LoVo (cell line): ENCODE measurements at places on chromosomes 5 and 9.

DNA sequence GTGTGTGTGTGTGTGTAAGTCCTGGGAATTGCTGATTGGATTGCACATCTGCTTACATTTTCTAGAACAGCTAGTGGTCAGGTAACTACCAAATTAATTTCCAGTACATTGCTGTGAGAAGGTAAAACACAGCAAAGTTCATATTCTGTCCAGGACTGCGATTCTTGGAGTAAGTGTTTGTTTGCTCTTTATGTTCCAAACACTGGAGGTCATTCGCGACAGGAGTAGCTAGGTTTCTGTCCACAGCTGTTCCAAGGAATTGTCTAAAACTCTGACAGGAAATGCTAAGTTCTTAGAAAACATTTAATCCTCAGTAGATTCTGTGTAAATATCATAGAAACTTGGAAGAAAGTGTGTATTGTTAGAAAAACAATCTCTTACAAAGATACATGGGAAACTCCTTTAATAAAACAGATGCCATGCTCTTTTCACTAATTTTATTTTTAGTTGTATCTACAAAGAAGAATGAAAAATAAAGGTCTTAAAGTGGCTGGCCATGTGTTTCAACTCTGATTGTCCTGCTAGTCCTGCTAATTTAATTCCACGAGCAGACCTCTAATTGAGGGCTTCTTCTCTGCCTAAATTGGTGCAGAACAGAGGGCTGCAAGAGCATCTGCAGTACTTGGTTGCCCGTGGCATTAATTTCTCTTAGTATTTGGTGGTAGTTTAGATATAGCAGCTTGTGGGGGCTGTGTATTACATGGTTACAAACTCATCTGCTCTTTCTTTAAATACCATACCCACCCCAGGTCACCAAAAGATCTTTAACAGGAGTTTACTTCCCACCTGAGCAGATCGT is 464.5 kb downstream of the RASEF start:
- no peak for DNase-seq

GRCh38 chr5:17951392-17952169 is 317.3 kb downstream of the TAF11L14 start:
- peak; percentile 15 for DNase-seq

DNA sequence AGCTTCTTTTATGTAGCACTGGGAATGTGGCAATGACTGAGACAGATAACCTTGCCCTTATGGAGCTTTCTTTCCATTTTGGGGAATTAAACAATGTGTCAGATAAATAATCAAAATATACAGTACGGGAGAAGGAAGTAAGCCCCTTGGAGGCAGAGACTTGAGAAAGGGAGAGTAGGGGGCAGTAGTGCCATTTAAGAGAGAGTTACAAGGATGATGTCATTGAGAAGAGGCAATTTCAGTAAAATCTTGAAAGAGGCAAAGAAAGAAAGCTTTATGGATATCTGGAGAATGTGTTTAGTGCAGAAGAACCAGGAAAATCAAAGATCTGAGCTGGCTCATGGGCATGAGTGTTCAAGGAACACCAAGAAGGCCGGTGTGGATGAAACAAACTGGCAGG is 77.3 kb downstream of the KCTD16 start:
- no peak for DNase-seq

DNA sequence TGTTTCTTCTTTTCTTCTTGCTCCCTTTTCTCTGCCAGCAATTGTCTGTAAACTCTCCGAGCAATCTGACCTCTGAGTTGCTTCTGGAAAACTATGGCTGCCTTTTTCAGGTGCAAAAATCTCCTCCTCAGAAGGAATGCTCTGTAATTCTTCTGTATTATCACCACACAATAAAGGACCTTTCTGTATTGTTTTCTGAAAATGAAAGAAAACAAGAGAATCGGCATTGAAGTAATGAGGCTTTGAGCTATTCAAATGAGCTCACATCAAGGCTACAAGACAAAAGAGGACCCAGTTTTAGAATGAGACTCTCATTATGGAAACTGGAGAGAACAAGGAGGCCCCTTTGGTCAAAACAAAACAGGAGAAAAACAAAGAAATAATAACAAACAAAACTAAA is 86.2 kb upstream of the RETREG1 start:
- DNase-seq: no peak
